ENCODE measurements at places on chromosomes 1 and 21.

DNA sequence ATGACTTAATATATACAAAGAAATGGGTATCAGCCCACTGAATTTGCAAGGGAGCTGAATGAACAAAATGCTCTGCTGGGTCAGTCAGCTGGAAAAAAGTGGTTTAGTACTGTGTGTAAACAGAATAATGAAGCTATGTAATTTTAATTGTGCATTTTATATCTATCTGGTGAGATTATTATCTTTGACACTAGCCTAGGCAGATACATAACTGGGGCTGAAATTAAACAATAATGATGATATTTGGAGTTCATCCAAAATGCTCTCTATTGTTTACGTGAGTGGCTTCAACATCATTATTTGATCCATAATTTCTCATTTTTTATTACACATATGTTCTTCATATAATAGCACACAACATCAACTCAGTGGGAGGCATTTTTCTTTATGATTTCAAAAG lies 208.5 kb upstream of the SNX7 start:
- DNase-seq: no peak

DNA sequence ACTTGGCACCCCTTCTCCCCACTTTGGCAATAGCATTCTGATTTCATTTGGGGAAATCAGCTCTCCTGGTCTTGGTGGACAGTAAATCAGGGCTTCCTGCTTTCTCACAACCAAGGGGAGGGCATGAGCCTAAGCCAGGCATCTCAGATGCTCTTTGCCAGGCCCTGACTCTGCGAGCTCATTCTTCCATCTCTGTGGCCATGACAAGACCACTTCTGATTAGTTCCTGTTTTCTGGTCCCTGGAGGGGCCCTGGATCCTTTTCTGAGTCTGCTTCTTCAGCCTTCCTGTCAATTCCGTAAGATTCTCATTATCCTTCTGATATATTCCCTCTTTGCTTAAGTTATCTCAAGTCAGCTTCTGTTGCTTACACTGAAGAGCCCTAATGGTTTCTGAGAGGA lies 210.4 kb downstream of the HIVEP3 start:
- DNase-seq: no peak

DNA sequence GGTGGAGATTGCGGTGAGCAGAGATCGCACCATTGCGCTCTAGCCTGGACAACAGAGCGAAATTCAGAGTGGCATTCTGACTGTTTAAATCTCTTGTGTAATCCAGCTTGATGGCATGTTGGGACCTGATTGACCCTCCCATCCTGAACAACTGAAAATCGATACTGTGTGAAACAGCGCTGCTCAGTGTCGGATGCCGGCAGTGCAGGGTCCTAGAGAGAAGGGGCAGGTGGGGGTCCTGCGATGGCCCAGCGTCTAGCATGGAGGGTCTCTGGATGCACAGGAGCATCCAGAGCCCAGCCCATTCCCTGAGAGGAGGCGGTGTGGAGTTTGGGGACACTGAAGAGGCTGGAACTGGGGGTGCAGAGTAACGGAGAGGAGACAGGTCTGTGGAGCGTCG lies 15.8 kb downstream of the AGT start:
- DNase-seq: no peak

GRCh38 chr1:205547936-205548827 lies 43.7 kb downstream of the CDK18 start:
- no peak for DNase-seq

GRCh38 chr1:209064850-209065706 lies 518.4 kb upstream of the CAMK1G start:
- no peak for DNase-seq

DNA sequence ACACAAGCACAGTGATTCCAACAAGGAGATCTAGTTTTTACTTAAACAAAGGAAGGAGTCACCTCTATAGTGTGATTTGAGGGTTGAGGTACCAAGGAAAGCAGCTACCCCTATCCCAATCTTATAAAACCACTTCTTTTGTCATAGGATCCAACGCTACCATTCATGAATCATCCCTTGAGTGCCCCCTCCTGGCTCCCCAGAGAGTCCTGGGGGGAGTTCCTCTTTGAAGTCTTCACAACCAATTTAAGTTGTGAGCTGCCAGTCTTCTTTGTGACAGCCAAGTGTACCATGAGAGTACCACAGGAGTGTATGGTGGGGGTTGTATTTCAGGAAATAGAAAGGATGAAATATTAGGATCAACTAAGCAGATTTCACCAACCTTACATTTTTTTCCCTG lies 39.1 kb upstream of the NHLH2 start:
- no peak for DNase-seq

DNA sequence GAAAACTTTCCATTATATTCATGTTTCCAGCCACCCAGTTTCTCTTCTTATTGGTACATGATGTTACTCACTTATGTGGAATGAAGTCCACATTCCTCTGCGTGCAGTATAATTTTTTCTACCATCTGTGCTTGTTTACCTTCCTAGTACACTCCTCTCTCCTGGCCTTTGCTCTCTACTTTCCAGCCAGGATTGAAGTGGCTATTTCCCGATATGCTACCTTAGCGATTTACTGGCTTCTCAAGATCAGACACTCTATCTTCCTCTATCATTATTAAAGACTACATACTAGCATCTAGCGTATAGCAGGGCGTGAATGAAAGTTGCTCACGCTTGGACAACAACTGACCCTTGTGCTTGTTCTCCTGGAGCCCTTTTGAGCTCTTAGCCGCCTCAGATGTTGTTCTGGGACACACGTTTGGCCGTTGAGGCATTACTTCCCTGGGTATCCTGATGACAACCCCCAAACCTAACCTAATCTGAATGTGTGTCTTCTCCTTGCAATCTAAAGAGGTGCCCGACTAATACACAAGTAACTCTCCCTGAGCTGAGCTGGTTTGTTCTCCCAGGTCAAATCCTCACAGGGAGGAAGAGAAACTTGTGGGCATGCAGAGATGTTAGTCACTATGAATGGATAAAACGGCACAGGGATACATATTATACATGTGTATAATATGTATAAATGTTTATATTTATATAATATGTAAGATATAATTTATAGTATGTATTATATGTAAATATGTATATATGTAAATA lies 13.4 kb upstream of the MTARC2 start:
- DNase-seq: no peak

- DNase-seq: no peak
These were observed 13.5 kb downstream of the ACOT7 start for GRCh38 chr1:6380037-6380436.

DNA sequence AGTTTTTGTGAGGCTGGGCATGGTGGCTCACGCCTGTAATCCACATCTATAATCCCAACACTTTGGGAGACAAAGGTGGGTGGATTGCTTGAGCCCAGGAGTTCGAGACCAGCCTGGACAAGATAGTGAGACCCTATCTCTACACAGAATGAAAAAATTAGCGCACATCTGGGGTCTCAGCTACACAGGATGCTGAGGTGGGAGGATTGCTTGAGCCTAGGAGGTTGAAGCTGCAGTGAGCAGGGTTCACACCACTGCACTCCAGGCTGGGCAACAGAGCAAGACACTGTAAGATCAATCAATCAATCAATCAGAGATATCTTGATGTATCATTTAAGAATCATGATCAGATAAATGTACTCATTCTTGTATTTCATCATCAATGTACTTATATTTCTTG lies 7.1 kb downstream of the ZYG11B start:
- DNase-seq: no peak

GRCh38 chr1:241838897-241839296 lies 9.1 kb upstream of the EXO1 start:
- no peak for DNase-seq

DNA sequence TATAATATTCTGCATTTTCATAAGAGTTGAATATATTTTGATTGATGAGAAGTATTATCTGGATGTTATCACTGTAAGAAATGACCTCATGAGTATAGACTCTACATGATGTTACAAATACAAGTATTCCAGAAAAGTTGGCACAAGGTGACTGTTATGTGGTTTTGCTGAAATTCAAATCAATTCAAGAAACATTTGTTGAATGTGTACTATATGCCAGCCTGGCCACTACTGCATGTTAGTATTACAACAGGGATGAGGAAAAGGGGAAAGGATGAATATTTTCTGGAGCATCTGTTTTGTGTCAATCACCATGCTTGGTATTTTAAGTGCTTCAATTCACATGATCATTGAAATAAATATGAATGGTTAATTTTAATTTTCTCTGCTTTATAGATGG lies 250.9 kb upstream of the PBX1 start:
- DNase-seq: no peak

- no peak for DNase-seq
These were observed 78.2 kb downstream of the NFIA start for GRCh38 chr1:61160526-61160925.

GRCh38 chr1:155940482-155940992 lies 901 bp upstream of the RXFP4 start:
- no peak for DNase-seq

DNA sequence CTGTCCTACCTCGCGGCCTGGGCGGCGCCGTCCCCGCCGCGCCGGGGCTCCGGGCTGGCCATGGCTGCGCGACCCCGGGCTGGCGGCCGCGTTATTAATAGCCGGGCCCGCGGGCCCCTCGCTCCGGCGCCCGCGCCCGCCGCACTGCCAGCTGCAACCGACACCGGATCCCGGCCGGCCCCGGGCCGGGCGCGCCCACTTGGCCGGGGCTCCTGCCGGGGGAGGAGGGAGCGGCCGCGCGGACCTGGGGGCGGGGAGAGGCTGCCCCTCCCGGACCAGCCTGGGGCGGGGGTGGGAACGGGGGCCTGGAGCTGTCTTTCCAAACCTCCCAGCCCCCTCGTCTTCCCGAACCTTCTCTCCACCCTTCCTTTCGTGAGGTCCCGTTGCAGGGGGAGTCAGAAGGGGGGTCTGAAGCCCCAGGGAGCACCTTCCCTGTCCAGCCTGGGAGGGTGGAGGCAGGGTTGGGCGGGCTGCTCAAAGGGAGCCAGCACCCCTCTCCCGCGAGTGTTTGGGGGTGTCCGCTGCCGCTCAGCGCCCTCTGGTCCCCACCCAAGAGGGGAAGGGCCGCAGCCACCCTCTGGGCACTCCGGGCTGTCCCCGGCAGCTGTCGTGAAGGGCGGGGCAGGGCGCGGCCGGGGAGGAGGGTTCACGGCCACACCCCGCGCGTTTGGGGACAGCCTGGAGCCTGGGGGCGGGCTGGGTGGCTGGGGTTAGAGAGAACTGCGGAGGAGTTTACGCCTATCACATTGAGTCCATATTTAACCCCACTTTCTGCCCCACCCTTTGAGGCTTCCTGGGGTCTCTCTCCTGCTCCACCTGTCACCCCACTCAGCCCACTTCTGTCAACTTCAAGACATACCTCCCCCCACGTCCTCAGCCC lies at the start of gene SYNC:
Gene SYNC (minus strand): TSS at position 172 of the 880 bp plus-strand sequence. CDS start 110 bp downstream, at position 62.
- no peak for DNase-seq

DNA sequence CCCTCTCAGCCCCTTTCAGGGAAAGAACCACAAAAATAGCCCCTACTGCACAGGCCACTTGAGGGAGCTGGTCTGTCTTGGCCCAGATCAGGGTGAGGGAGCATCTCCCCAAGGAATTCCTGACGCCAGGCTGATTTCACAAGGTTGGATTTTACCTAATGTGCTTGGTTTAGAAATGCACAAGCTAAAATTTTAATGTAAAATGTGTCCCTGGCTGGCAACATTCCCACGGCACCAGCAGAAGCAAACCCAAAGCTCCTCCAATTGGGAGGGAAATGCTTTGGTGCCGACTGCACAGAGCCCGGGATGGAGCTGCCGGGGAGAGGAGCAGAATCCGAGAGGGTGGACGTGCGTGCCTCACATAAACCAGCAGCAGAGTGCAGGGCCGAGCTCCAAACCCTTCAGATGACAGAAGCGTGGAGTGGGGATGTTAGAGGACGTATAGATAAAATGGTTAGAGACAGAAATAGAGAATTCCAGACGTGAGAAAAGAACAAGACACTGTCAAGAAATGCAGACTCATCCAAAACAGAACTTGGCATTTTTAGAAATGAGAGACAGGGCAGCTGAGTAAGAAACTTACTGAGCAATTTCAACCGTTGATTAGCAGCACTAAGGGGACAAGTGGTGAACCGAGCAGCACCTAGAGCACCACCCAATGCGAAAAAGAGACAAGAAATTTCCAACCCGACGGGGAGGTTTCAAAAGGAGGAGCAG lies 41.6 kb upstream of the TMEM52 start:
- DNase-seq: no peak

- DNase-seq: peak; percentile 19
These were observed 36.7 kb downstream of the ERI3 start for GRCh38 chr1:44318097-44319088.

GRCh38 chr1:201504799-201505502 lies 2.0 kb downstream of the CSRP1 start:
- DNase-seq: no peak

- DNase-seq: no peak
These were observed 20.7 kb upstream of the FASLG start for GRCh38 chr1:172638249-172638648.

GRCh38 chr1:82260666-82261065 lies 459.9 kb downstream of the ADGRL2 start:
- DNase-seq: no peak

GRCh38 chr1:178341261-178341956 lies 155.4 kb downstream of the CLEC20A start:
- no peak for DNase-seq

GRCh38 chr1:111221276-111221632 lies 6.3 kb upstream of the CHI3L2 start:
- DNase-seq: no peak

GRCh38 chr1:1351511-1352427 lies 2.6 kb upstream of the DVL1 start:
- no peak for DNase-seq

GRCh38 chr1:68344208-68344607 lies 105.5 kb downstream of the RPE65 start:
- DNase-seq: no peak

GRCh38 chr1:184593597-184593996 lies 161.1 kb downstream of the EDEM3 start:
- DNase-seq: no peak

GRCh38 chr1:228415221-228415620 lies 1.4 kb downstream of the TRIM17 start:
- no peak for DNase-seq

DNA sequence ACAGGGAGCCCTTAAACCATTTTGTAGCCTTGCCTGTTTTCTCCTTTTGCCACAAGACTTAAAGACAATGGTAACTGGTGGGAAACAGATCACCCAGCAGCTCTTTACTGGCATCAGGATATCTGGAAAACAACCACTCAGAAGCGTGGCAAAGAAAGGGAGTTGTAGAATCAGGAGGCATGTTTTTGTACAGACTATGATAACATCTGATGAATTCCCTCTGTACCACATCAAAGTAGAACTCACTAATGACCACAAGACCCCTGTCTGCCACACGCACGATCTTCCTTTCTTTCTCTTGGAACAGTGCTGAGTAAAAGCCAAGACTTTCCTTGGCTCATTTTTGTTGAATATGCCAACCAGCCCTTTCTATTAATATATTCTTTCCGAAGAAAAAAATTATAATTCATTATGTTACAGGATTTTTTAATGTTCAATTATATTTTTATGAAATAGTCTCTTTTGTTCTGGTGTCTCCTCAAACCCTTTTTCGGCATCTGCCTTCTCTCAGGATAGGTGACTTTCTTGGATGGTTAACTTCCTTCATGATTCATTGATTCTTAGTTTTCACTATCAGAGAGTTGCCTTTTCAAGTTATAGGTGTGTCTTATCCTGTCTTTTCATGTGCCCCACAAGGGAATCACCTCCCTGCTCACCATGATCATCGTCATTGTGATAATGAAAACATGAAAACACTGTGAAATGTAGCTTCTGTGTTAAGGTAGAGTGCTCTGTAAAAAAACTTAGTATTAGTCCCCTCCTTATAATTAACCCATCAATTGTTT lies 7.9 kb upstream of the PHGDH start:
- DNase-seq: no peak

GRCh38 chr1:220294846-220295301 lies 22.6 kb upstream of the RAB3GAP2 start:
- no peak for DNase-seq
